Stomach (tissue), 19 donors: ENCODE measurements at places on chromosomes 5 and 9. TPM values are rescaled to one million over a fixed set of nuclear protein-coding genes. Genes with fewer than 3 reads are reported as not detected.

SLC27A4 gene
- 200 TPM for total RNA-seq

TMEM252 gene
- not detected for total RNA-seq

OR1Q1 gene
- total RNA-seq, result not detected

CCL27 gene
- total RNA-seq, result not detected

DIPK1B gene
- not detected for total RNA-seq

LIFR gene
- 86.2 TPM for total RNA-seq

AQP7 gene
- not detected for total RNA-seq

LMAN2 gene
- 187 TPM for total RNA-seq

SPINK7 gene
- total RNA-seq, result not detected

PTPN3 gene
- 12.7 TPM for total RNA-seq

FSD1L gene
- total RNA-seq, result 3.0 TPM

TMEM171 gene
- total RNA-seq, result 22.2 TPM

ASPN gene
- total RNA-seq, result 10.3 TPM

TBC1D2 gene
- total RNA-seq, result 2.9 TPM

NRARP gene
- total RNA-seq, result 323 TPM

KCNV2 gene
- total RNA-seq, result not detected

FAM78A gene
- total RNA-seq, result 1.2 TPM

FCN2 gene
- not detected for total RNA-seq

IRGM gene
- total RNA-seq, result not detected

PTBP3 gene
- total RNA-seq, result 15.2 TPM

GABRA1 gene
- not detected for total RNA-seq

CDC20B gene
- total RNA-seq, result not detected

PHF24 gene
- 0.92 TPM for total RNA-seq

CCIN gene
- total RNA-seq, result 1.3 TPM

BAG1 gene
- total RNA-seq, result 79.9 TPM

ARL10 gene
- 9.9 TPM for total RNA-seq

SPATA31C1 gene
- total RNA-seq, result not detected

C6 gene
- total RNA-seq, result not detected

GRAMD2B gene
- total RNA-seq, result 69.6 TPM

TRMO gene
- total RNA-seq, result 2.9 TPM

SOX30 gene
- not detected for total RNA-seq

ADAMTS12 gene
- total RNA-seq, result 2.2 TPM

TRPM3 gene
- 3.1 TPM for total RNA-seq

TAL2 gene
- total RNA-seq, result not detected

WNT8A gene
- not detected for total RNA-seq

PCAT7 gene
- total RNA-seq, result 0.45 TPM

FTMT gene
- total RNA-seq, result not detected

CDH9 gene
- total RNA-seq, result 2.0 TPM

GNG10 gene
- 93.7 TPM for total RNA-seq

NUTM2G gene
- total RNA-seq, result not detected
